ENCODE measurements at places on chromosomes 5 and 9.

DNA sequence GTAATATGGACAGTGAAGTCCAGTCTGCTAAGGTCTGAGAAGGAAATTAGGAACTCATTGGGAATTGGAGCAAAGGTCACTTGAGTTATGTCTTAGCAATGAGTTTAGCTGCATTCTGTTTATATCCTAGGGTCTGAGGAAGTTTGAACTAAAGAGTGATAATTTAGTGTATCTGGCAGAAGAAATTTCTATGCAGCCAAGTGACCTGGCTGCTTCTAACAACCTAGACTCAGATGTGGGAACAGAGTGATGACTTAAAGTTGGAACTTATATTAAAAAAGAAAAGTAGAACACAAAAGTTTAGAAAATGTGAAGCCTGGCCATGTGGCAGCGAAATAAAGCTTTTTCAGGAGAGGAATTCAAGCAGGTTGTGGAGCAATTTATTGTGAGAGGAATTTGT lies 106.2 kb downstream of the PRDM9 start:
- DNase-seq: no peak

GRCh38 chr5:144918371-144918770 lies 747.7 kb downstream of the KCTD16 start:
- no peak for DNase-seq

DNA sequence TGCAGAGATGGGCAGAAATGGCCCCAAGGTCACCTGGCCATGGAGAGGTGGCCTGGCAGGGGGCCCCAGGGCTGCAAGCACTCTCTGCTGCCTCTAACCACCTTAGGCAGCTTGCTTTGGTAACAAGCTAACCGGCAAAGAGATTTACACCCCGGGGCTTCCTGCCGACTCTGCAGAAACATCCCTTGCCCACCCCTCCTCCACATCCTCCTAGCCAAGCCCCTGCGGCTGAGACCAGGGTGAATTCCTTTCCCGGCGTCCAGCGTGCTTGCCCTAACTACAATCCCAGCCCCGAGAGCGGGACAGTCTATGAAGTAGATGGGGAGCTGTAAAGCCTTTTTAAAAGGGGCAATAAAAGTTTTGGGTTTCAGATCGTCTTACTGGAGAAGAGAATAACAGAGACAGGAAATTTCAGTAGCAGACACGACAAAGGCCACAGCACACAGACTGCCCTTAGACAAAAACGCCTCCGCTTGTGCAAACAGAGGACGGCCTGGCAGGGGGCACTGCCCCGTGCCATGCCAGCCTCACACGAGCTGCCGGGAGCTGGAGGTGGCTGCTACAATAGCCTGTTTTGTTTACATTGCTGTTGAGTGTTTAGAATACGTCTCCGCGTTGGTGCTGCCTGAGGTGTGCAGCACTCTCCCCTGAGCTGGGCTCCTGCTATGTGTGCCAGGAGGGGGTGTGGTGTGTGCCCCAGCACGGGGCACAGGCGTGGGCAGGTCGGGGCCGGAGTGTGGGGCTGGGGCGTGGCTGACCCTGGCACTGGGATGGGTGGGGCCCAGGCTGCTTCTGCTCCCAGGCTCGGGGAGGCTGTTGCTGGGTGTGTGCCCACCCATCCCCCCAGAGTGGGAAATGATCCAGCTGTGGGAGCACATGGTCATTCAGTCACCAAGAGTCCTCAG lies 15.3 kb downstream of the MYMK start:
- DNase-seq: peak; percentile 17

DNA sequence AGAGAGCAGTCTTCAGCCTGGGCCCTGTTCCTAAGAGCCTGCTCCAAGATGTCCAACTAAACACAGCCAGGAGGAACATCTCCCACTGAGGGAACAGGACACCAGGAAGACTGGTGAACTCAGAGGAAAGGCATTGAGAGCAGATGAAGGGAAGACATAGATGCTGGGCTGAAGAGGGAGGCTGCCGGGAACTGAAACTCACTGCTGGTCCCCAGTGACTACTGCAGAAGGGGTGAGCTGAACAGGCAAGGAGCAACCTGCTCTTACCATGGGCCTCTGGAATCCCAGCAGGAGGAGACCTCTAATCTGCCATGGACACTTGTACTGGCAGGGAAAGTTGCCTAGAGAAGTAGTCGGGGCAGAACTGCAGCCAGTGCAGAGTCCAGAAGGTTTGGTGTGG lies 95.7 kb downstream of the TRPM3 start:
- DNase-seq: no peak

GRCh38 chr9:124038239-124038638 lies 26.7 kb downstream of the LHX2 start:
- no peak for DNase-seq

- DNase-seq: no peak
Observed at GRCh38 chr5:155193029-155193428, 179.5 kb downstream of the KIF4B start.

GRCh38 chr9:91465420-91465819 lies 41.8 kb upstream of the NFIL3 start:
- no peak for DNase-seq

DNA sequence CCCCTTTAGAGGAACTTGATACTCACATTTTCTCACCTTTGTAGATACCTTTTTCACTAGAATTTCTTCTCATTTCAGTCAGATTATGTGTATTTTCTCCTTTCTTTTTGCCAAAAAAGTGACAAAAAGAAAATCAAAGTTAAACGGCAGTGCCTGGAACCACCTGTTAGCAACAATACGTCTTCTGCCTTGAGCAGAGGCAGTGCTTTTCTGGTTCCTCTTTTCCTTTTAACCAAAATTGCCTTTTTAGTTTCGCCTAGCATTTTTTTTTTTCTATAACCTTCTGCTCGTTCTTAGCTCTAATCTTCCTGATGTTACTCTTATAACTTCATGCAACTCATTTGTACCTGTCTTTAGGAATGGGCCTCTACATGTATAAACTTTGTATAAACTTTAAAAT lies 26.1 kb downstream of the SMIM32 start:
- DNase-seq: no peak

DNA sequence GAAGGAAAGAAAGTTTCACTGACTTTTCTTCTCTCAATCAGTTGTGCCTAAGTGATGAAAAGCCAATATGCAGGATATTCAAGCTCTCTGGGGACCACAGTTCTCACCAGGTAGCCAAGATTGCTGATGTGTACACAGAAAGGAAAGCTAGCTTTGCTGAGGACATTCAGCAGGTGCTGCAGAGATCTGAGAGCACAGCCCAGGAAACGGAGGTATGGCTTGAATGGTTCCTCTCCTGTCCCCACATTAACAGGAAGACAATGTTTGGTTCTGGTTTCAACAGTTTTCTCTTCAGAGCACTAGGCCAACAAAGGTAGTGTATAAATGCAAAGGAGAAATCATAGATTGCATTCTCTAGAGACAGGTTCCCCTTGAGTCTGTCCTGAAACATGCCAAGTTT lies 69.6 kb downstream of the PTPDC1 start:
- DNase-seq: no peak

DNA sequence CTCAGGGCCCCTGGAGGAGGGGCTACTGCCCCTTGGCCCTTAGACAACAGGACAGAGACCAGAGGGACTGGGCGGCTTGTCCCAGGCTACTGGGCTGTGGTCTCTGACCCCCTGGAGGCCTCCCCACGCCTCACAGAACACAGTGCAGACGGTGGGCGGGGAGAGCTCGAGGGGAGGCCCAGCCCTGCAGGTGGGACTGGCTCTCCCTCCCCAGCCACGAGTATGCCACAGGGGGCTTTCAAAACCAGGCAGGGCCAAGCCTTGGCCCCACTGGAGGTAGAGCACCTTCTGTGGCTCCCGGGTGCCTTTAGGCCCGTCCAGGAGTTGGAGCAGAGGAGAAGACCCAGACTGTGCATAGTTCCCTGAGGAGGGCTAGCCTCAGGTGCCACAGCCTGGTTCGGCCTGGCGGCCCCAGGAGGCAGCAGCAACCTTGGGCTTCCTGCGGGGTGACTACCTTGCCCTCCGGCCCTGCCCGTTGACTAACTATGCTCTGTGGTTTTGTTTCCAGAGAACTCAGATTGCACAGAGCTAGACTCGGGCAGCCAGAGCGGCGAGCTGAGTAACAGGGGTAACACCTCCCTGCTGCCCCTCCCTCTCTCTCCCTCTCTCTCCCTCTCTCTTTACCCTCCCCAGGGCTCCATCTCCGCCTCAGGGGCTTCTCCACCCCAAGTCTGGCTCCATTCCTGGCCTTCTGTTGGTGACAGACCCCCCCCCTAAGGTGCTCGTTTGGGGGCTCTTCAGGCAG lies 15.5 kb downstream of the CARD19 start:
- no peak for DNase-seq

- no peak for DNase-seq
Observed at GRCh38 chr5:9739135-9739534, 109.0 kb upstream of the TAS2R1 start.

- no peak for DNase-seq
Observed at GRCh38 chr9:95607507-95607906, 90.7 kb upstream of the PTCH1 start.

GRCh38 chr9:84697509-84698114 lies 28.1 kb downstream of the NTRK2 start:
- peak; percentile 4 for DNase-seq

DNA sequence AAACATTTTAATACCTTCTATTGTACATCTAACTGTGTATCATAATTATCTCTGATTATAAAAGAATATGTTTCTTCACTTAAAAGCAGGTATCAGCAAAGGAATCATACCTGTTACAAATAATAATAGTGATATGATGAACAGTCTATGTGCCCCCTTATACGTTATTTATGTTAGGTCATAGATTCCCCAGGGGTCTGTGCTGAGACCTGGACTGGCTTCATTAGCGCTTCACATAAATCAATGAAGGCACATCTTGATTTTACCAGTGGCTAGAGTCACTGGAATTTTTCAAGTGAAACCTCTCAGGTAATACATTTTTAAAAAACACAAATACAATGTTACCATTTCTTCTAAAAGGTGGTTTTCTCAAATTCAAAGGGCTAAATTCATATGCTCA lies 275.2 kb downstream of the BNC2 start:
- no peak for DNase-seq

DNA sequence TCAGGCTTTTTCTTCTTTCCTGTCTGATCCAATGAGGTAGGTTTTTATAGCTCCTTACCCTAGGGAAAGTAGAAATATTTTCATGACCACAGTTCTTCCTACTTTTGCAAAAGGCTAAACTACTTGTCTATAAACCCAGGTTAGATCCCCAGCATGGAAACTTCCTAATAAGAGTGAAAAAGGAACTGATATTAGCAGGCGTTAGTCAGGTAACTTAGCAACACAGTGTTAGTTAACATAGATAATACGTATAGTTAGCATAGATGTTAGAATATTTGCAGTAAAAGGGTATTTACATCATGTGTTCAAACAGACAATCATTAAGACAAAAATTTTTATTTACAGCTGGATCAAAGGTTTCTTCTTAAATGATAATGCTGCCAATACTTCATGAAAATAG lies 162.9 kb upstream of the DAB2 start:
- no peak for DNase-seq

DNA sequence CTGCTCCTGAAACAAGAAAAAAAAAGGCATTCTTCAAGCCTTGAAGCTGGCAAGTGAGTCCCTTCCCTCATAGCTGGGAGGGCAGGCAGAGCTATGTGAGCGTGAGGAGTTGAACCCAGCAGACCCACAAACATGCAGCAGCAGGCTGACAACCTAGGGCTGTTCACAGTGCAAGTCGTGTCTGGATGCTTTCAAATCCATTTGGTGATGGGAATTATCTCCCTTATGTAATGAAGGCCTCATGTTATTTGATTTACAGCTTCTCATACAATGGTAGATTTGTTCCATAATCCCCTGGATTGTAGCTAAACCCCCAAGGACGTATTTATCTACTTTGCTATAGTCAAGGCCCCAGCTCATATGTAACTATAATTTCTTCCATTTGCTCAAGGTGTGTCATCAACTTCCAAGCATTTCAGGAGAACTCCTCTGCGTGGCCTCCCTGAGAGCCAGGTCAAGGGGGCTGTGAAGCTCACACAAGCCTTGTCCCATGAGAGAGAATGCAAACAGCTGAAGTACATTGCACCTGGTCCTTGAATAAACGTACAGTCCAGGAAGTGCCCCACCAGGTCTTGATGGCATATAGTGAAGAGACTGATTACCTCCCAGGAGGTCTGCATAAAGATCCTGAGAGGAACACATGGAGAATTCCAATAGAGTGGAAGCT lies 124.8 kb upstream of the SLC1A3 start:
- no peak for DNase-seq

- DNase-seq: no peak
Observed at GRCh38 chr5:178201927-178202235, 2.5 kb upstream of the HNRNPAB start.

- no peak for DNase-seq
Observed at GRCh38 chr5:167726642-167727041, 564.8 kb upstream of the WWC1 start.

DNA sequence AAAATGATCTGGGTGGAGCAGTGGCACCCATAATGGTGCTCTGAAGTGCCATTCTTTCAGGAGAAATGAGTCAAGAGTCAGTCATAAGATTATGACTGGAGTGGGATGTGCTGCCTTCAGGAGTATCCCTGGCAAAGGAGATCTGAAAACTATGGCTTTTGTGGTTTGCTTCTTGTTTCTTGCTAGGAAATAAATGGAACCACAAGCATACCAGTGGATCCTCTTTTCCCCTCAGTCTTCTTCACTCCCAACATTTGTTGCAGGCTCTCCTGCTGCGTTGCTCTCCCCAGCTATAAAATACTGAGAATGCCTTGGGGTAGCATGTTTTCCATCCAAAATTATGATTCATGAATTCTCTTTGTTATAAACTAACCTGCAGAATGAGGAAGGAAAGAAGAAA lies 199.1 kb downstream of the NNT start:
- no peak for DNase-seq

DNA sequence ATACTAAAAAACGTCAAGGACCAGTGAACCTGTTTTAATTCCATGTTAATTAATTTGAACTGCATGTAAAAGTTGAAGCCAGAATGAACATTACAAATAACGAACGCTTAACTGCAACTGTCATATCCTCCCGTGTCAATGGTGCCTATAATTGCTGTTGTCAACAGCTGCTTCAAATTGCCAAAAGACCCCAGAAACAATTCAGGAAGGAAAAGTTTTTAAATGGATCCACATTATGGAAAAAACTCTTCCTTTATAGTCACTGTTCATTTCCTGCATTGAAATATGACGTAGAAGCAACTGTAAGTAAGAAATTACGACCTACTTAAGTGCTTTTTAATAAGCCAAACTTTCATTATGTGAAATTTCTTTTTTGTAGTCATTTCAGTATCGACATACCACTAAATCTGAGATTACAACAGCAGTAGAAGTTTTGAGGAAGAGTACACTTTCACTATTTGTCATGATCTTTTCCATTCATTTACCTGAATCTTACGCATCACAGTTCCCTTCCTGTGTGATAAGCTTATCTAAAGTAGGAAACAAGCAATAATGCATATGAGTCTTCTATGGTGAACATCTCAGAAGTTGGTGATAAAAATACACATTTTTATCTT lies 37.8 kb downstream of the MEF2C start:
- DNase-seq: no peak

- DNase-seq: no peak
Observed at GRCh38 chr5:9691261-9691660, 61.1 kb upstream of the TAS2R1 start.

- DNase-seq: no peak
Observed at GRCh38 chr5:117431091-117431490, 856.5 kb upstream of the SEMA6A start.

Data from T-cell (primary cell).